ENCODE measurements at places on chromosomes 6 and 20.

- ATAC-seq, result no peak
Measured at GRCh38 chr6:52579006-52579660, 2.3 kb upstream of the TRAM2 start.

GRCh38 chr6:85389151-85389797 is 60.6 kb upstream of the NT5E start:
- no peak for ATAC-seq

DNA sequence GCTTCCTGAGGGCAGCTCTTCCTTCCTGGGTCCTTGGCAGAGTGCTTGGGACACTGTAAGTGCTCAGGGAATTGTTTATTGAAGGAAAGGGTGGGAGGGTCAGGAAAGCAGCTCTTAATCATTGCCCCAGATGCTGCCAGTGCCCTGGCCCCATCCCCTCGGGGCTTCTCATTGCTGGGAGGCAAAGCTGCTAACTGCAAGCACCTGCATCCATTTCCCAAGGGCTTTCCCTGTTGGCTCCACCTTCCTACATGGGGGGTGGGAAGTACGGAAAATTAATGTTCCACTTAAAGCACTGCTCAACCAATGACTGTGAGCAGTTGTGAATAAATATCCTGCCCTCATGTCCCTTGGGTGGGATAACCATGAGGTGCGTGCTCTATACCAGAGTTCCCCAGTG is 56.4 kb downstream of the NDUFAF5 start:
- ATAC-seq, result no peak

- ATAC-seq, result no peak
Measured at GRCh38 chr20:33693741-33694638, 7.8 kb upstream of the E2F1 start.

GRCh38 chr6:156185113-156185512 is 592.1 kb upstream of the ARID1B start:
- ATAC-seq, result no peak

GRCh38 chr20:45948742-45949541 is 14.5 kb downstream of the PCIF1 start:
- ATAC-seq, result no peak

DNA sequence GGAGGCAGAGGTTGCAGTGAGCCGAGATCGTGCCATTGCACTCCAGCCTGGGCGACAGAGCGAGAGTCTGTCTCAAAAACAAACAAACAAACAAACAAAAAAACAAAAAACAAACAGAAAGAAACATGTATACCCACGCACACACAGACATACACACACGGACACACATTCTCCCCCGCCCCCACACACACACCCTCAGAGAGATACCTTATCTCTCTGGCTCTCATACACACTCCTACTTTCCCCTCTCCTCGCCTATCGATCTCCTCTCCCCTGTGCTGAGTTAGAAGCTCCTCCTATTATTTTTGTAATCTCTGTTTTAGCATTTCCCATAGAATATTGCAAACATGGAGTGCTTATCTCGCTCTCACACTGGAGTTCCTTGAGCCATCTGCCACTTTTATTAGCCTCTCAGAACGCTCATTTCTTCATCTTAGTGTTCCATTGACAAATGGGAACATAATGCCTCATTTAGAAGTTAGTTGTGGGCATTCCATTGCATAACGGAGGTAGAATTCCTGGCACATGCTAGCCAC is 144.2 kb upstream of the CITED2 start:
- no peak for ATAC-seq

DNA sequence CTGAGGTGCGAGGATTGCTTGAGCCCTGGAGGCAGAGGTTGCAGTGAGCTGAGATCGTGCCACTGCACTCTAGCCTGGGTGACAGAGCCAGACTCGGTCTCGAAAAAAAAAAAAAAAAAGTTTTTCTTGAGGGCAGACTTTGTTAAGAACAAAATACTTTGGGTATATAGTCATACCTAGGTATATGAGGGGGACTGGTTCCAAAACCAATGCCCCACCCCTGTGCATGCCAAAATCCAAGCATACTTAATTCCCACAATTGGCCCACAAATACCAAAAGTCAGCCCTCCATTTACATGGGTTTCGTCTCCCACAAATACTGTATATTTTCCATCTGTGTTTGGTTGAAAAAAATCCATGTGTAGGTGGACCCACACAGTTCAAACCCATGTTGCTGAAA is 119.9 kb downstream of the INSM1 start:
- no peak for ATAC-seq

DNA sequence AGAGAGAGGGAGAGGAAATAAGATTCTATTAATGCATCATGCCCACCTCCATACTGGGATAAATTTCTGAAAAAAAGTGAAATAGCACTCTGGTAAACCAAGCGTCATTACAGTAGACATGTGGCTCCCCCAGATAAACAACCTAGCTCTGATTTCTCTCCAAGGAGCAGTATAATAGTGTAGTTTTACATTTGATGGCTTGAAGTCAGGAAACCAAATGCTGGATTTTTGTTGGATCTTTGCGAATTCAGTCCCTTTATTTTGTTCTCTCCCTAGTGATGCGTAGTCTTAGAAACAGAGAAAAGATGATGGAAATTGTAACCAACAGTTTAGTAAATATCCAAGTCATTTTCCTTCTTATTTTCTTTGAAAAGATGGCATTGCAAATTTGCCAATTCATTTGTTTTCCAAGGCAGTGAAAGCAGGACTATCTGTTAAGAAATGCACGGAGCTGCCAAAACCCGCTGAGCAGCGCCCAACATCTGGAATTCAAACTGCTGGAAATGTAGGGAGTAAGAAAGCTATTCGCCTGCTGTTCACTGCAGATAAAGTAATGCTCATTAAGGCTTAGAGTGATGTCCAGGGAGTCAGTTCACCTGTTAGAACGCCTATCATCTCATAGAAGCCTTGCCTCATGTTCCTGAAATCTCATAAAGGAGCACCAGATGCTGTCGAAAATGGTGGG is 85.7 kb upstream of the DOK5 start:
- ATAC-seq, result no peak

- no peak for ATAC-seq
Measured at GRCh38 chr6:160965893-160966292, 25.7 kb upstream of the MAP3K4 start.

GRCh38 chr20:10521068-10521831 is 86.1 kb downstream of the SLX4IP start:
- no peak for ATAC-seq

DNA sequence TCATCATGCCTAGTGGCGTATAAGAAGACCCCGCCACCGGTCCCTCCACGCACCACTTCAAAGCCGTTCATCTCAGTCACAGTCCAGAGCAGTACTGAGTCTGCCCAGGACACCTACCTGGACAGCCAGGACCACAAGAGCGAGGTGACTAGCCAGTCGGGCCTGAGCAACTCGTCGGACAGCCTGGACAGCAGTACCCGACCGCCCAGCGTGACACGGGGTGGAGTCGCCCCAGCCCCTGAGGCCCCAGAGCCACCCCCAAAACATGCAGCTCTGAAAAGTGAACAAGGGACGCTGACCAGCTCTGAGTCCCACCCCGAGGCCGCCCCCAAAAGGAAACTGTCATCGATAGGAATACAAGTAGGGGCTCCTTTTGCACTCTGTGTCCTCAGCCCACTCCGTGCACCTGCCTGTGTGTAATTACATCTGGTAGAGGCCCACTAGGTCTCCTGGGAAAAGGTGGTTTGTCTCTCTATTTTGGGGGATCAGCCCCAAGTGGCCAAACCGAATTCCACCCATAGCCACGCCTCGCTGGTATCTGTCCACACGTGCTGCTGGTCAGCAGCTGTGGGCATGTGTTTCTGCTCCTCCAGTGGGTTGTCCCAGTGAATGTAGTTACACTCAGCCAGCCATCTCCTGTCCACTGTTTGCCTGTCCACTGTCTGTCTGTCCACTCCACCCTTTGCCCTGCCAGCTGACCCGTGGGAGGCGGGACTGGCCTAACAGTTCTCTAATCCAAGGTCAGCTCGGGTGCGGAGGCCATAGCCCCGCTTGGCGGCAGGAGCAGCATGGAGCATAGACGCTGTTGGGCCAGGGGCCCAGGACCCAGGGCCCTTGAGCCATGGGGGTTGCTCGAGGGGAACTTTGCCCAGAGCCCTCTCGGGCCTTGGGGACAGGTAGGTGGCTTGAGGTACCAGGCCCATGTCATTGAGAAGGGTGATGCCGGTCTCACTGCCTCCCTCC is 44.3 kb upstream of the MYL9 start:
- ATAC-seq, result no peak

DNA sequence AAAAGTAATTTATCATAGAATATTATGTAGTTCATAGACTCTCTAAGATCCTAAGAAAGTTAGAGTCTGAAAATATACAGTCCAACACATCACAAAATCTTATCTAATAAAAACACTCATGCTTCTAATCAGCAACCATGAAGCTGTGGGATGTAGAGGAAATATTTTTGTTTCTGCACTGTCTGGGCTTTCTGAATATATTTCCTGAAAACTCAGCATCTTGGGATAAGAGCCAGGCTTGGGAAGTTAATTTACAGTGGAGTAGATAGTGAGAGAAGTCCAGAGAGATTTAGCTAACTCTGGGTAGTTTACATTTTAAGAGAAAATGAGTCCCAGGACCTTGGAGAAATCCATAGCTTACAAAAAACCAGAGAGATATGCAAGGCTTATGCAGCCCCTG is 150.4 kb upstream of the BMP5 start:
- no peak for ATAC-seq

DNA sequence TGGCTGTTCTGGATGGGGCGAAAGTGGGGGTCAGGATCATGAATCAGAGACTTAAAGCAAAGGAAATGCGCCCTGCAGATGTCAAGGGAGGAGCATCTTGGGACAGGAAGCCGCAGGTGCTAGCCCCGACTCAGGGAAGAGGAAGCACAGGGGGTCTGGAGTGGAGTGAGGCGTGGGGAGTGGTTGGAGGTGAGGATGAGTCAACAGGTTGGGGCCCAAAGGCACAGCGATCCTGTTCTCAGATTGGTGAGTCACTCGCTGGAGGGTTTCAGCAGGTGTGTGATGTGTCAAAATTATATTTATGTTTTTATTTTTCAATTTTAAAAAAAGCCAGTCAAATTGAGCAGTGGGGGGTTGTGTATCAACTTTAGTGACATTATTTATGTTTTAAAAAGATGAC is 19.0 kb downstream of the PACSIN1 start:
- peak; percentile 96 for ATAC-seq

GRCh38 chr20:49384437-49385434 is 97.7 kb downstream of the KCNB1 start:
- no peak for ATAC-seq

- ATAC-seq, result no peak
Measured at GRCh38 chr6:154039231-154039842, at the start of gene OPRM1. Gene OPRM1 (plus strand): TSS chr6:154039240. CDS start chr6:154039545, 305 bp downstream.

- no peak for ATAC-seq
Measured at GRCh38 chr6:351867-352289, 39.7 kb upstream of the IRF4 start.
